Fibroblast of lung (primary cell): ENCODE measurements at places on chromosomes 13 and 19.

- H3K27ac ChIP-seq: no peak overlapping the region
- H3K36me3 ChIP-seq: no peaks in the 10 kb centered on the region
- no peak overlapping the region for H3K4me3 ChIP-seq
- H3K27me3 ChIP-seq: no peaks in the 10 kb centered on the region
- H3K4me1 ChIP-seq: no peaks in the 10 kb centered on the region
- DNase-seq: no peak
These were observed 446.7 kb upstream of the SPRY2 start for GRCh38 chr13:80787604-80788003.

DNA sequence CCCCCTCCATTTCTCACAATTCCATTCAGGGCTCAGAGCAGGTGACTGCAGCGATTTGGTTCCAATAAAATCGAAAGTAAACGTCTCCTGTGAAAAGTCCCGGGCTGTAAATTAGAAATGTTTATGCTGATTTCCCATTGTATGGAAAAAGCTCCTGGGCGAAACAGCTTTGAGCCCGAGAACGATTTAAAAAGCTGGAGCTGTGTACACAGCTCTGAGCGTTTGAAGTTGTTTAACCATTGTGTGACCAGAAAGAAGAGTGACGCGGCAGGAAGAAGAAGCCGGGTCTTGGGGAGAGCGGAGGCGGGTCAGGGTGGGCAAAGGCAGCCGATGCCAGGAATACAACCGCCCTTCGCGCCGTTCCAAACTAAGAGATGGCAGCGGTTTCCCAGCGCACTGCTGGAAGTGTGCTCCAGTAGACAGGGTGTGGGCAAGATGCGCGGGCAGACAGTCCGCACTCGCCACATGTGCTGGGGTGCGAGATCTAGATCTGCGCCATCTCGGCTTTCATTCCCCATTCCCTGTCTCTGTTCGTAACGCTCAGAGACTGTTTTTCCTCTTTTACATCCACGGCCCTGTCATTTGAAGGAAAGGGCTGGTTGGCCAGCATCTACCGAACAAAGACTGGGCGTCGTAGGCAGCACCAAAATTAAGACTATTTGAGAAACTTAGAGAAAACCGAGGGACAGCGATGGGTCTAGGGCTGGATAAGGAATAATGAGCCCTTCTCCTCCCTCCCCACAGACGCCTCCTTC, 960 bp upstream of the GSX1 start:
- peak overlapping the region; percentile 36 for H3K4me3 ChIP-seq
- no peak overlapping the region for H3K27ac ChIP-seq
- DNase-seq: no peak
- H3K4me1 ChIP-seq: no peaks in the 10 kb centered on the region
- no peaks in the 10 kb centered on the region for H3K36me3 ChIP-seq
- peaks cover 68% of the 10 kb centered on the region for H3K27me3 ChIP-seq

- no peak overlapping the region for H3K4me3 ChIP-seq
- no peak overlapping the region for H3K27ac ChIP-seq
- no peaks in the 10 kb centered on the region for H3K36me3 ChIP-seq
- DNase-seq: no peak
- H3K4me1 ChIP-seq: no peaks in the 10 kb centered on the region
These were observed 107.2 kb upstream of the CACNA1A start for GRCh38 chr19:13613447-13613846.

- H3K27ac ChIP-seq: no peak overlapping the region
- H3K4me3 ChIP-seq: no peak overlapping the region
- no peak for DNase-seq
- no peaks in the 10 kb centered on the region for H3K36me3 ChIP-seq
These were observed 96.9 kb downstream of the TBC1D4 start for GRCh38 chr13:75384879-75385707.

- peaks cover 4% of the 10 kb centered on the region for H3K27me3 ChIP-seq
- H3K4me3 ChIP-seq: no peak overlapping the region
- peak overlapping the region; percentile 81 for H3K27ac ChIP-seq
- peaks cover 11% of the 10 kb centered on the region for H3K4me1 ChIP-seq
These were observed 55.7 kb downstream of the FAM216B start for GRCh38 chr13:42836930-42837690.

DNA sequence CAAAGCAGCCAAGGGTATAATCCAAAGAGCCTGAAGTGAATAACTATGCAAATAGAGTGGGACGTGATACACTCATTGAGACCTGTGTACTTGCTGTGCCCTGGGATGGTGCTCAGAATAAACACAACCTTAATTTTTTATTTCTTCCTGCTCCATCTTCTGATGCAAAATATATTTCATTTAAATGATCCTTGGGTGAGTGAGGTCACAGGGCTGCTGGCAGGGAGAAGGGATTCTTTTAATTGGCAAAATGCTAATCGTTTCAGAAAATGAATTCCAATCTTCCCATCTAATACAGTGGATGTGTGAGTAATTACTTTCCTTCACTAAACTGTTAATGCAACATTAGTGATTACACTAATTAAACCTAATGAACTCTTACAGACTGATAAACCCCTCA, 63.5 kb downstream of the SIAH3 start:
- no peak for DNase-seq
- H3K4me3 ChIP-seq: no peak overlapping the region
- no peaks in the 10 kb centered on the region for H3K4me1 ChIP-seq
- H3K27me3 ChIP-seq: no peaks in the 10 kb centered on the region
- H3K27ac ChIP-seq: no peak overlapping the region
- H3K36me3 ChIP-seq: no peaks in the 10 kb centered on the region

DNA sequence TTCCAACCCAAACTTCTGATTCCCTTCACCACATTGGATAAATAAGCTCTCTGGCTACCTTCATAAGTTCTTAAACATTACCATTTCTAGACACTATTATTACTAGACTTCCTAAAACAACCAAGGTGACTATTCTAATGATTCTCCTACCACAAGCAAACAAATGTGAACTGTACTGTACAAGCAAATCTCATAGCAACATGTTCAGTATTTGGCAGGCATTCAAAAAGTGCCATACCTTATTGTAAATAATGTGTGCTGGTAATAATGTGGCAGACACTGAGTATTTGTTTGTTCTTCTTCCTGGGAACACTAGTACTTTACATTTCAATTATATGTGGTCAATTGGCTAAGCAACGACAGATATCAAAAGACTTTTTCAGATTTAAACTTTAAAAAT, 986.0 kb upstream of the SPRY2 start:
- no peaks in the 10 kb centered on the region for H3K4me1 ChIP-seq
- DNase-seq: no peak
- H3K27me3 ChIP-seq: no peaks in the 10 kb centered on the region
- no peak overlapping the region for H3K4me3 ChIP-seq

DNA sequence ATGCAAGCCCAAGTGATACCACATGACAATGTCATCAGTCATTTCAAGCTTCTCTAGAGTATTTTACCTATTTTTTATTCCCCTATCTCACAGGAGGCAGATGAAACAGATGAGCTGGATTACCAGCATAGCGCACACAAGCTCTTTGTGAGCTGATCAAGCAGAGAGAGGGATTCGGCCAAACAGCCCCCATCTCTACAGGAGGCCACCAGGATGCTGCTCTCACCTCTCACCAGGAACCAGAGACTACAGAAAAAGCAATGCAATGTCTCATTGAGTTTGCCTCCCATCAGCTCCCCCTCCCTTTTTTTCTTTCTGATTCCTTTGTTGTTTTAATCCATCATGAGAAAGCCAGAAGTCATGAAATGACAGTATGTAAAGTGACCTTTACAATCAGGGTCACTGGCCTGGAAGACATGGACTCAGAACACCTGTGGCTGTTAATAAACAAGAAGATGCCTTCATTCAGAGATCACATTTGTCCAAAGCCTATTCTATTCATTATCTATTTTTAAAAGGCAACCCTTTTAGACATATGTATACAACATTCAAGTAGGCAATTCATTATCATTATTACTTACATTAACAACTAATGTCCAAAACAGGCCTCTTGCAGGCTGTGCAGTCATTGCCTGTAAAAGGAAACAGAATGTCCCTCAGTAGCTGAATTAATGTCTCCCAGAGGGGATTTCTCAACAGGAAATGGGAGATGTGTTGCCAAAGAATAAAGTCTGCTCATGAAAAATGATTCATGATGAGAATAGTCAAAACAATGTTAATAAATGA, 656.6 kb downstream of the TBC1D4 start:
- no peaks in the 10 kb centered on the region for H3K4me1 ChIP-seq
- H3K4me3 ChIP-seq: no peak overlapping the region
- no peaks in the 10 kb centered on the region for H3K36me3 ChIP-seq
- no peaks in the 10 kb centered on the region for H3K27me3 ChIP-seq

GRCh38 chr19:55452749-55453346, 8.6 kb downstream of the ISOC2 start:
- H3K27ac ChIP-seq: no peak overlapping the region
- H3K4me1 ChIP-seq: no peaks in the 10 kb centered on the region
- H3K4me3 ChIP-seq: no peak overlapping the region
- peak; percentile 73 for DNase-seq
- peaks cover 15% of the 10 kb centered on the region for H3K27me3 ChIP-seq
- peaks cover 2% of the 10 kb centered on the region for H3K36me3 ChIP-seq

DNA sequence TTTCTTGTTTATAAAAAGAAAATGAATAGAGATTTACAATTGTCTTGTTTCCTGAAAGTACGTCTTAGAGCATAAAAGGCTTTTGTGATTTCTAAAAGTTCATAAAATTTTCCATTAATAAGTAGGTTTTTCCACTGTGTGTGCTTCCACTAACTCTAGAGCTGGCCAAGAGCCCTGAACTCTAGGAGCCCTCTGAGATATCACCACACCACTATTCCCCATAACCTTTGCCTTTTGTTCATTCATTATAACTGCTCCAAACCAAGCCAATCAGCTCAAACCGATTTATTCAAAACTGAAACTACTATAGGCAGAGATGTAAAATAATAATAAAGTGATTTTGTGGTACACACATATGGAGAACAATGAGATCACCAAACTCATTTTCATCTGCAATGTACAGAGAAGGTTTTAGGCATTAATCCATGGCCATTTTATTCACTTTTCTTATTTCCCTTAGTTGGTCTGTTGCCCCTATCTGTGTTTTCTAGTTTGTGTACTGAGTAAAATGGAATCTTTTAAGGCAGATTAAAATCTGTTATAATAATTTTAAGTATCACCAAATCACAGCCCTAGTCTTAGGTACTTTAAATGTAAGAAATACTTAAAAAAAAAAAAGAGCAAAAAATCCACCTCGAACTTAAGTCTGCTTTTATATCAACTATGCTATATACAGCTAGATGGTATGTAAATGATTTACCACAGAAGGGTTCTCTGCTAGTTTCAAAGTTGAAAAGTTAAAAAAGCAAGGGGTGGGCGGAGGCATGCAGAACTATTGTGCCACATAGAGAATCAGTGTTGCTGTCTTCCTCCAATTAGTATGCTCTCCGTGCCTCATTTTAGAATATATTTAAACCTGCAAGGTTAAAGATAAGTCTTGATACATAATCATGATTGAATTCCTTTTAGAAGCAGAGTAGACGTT, 311.3 kb downstream of the KLF12 start:
- no peak overlapping the region for H3K27ac ChIP-seq
- no peaks in the 10 kb centered on the region for H3K27me3 ChIP-seq
- no peak overlapping the region for H3K4me3 ChIP-seq
- no peaks in the 10 kb centered on the region for H3K36me3 ChIP-seq
- H3K4me1 ChIP-seq: no peaks in the 10 kb centered on the region
- DNase-seq: no peak

DNA sequence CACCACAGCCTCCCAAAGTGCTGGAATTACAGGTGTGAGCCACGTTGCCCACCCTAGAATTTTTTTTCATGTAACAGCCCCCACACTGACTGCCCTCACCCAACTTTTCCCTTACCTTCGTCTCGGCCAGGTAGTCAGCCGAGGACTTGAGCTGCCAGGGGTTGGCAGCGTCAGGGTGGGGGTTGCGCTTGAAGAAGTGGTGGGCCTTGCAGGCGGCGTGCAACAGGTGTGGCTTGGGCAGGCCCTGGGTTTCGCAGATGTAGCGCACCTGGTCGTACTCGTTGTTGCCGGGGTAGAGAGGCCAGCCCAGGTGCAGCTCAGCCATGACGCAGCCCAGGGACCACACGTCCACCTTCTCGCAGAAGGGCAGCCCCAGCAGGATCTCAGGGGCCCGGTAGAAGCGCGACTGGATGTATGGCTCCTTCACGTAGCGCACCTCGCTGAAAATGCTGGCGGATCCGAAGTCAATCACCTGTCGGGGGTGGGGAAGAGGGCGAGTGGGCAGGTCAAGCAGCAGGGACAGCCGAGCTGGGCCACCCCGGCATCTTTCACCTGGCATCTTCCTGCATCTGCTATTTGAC, 6.2 kb downstream of the HIPK4 start:
- no peak overlapping the region for H3K4me3 ChIP-seq
- no peak for DNase-seq
- H3K27ac ChIP-seq: no peak overlapping the region
